ENCODE measurements at places on chromosomes 3 and 15.

- no peak for DNase-seq
Observed at GRCh38 chr3:150699068-150699639, 4.6 kb downstream of the ERICH6 start.

GRCh38 chr3:116037954-116038911 lies 407.1 kb downstream of the LSAMP start:
- no peak for DNase-seq

- DNase-seq, result no peak
Observed at GRCh38 chr15:90060797-90061196, 41.5 kb downstream of the IDH2 start.

DNA sequence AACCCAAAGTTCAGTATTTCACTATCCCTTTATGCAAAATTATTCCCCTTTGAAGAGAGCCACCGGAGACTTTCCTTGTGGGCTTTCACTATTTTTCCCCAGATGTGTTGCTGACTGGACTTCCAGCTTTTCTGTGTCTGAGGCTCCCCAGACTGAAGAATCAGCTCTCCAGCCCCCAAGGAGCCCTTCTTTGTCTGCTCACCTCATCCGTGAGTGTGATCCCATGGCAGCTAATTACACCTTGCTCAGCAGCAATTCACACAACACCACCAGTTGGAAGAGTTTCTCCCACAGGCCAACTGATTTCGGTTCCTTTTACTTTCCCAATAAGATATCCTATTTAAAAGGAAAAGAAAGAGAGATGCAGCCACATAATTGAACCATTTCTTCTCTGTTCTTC lies 249.5 kb upstream of the TRIM42 start:
- no peak for DNase-seq

GRCh38 chr3:177978946-177979345 lies 557.3 kb upstream of the KCNMB2 start:
- no peak for DNase-seq

DNA sequence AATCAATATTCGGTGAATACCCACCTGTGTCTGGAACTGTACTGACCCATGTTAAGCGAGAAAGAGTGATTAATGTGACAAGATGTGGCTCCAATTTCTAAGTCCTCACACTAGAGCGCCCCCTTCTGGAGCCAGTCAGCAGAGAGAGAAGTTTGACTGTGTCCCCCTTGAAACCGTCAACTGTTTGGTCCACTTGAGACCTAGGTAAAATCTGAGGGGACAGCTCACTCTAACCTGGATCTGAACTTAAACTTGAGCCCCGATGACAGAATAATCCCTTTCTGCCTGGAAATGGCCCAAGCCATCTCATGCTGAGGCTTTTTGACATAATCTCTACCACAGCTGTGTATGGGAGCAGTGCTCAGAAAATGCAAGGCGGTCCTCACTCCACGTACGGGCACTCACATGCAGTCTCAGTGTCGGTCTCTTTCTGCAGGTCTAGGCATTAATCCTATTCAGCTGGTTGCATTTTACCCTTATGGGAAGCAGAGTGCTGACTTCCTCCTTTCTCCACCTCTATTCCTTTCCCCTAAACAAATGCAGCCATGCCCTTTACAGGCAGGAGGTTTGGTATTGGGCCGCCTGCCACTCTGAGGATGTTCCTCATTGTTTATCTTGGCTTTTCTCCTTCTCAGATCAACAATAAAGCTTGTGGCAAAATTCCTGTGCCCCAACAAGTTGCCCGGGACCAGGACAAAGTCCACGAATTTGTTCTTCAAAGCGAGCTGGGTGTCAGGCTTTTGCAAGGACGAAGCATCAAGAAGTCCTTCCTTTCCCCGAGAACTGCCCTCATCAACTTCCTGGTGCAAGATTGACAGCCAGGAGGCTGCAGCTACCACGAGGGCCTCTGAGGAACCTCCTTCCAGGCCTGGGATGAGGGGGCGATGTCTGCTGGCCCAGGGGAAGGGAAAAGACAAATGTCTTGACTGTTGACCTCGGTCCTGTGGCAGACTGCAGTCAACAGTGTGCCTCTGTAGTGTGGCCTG lies 47.5 kb upstream of the LIMD1 start:
- peak; percentile 56 for DNase-seq

DNA sequence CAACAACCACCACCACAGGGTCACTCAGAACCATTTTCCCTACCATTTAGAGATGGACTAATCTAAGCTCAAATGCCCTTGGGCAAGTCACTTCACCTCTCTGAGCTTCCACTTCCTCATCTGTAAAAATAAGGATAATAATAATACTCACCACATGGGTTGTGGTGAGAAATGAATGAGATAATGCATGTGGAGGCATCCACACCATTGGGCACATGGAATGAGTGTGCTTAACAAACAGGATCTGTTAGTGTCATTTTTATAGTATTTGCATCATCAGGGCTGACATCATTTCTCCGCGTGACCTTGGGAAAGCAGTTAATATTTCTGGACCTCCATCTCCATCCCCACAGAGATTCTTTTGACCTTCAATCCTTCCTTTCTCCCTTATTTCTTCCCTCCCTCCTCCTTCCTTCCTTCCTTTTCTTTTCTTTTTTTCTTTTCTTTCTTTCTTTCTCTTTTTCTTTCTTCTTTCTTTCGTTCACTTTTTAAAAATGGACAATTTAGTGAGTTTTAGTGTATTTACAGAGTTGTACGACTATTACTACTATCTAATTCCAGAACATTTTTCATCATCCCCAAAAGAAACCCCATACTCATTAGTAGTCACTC lies 7.7 kb upstream of the RFT1 start:
- no peak for DNase-seq

- DNase-seq, result no peak
Observed at GRCh38 chr15:80419546-80419945, 15.4 kb downstream of the ARNT2 start.

GRCh38 chr3:149588909-149589308 lies 68.9 kb downstream of the WWTR1 start:
- DNase-seq, result no peak

GRCh38 chr3:19295208-19295607 lies 146.9 kb downstream of the KCNH8 start:
- DNase-seq, result no peak

DNA sequence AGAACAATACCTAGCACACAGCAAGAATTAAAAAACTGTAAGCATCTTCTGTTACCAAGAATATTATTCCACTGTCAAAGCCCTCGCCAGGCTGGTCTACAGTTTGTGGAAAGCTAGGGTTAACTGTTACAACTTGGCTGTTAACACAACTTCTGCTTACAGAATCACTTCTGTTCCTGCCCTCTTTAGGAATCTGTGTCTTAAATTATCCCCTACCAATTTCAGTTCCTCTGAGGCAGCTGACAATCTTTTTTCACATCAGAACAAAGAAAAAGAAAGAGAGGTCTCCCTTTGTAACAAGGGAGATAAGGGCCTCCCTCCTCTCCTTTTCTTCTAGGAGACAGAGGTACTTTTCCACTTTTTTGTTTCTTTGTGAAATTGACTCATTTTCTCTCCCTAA lies 188.9 kb downstream of the FMN1 start:
- no peak for DNase-seq

DNA sequence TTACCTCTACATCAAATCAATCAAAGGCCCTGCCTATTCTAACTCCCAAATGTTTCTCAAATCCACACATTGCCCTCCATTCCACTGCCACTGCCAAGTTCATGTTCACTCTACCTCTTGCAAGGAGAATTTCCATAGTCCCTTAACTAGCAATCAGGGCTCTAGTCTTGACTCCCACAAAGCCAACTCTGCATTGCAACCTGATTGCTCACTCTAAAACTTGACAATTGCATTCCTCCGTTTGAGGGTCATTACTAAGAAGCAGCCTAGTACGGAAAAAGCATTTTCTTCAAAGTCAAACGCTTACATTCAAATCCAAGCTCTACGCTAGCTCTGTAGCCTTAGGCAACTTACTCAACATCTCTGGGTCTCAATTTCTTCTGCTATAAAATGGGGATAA lies 1.2 kb downstream of the CPA3 start:
- DNase-seq, result no peak

- DNase-seq, result no peak
Observed at GRCh38 chr3:127195417-127195816, 2.5 kb downstream of the PRR23E start.

DNA sequence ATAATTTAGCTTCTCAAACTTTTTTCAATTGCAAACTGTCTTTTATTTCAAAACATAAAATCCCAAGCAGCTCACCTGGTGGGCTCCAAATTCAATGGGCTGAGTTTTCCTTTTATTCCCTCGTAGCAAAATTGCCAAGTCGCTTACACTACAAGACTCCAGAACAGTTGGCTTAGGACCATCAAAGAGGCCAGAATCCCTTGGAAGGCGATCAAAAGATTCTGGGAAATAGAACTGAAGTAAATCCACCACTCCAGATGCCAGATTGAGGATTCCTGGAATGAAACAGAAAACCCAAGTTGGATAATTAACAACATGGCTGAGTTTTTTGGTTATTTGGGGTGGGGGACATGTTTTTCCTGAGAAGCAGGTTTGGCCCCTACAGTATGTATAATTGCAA lies 87.7 kb upstream of the DCLK3 start:
- DNase-seq, result no peak

DNA sequence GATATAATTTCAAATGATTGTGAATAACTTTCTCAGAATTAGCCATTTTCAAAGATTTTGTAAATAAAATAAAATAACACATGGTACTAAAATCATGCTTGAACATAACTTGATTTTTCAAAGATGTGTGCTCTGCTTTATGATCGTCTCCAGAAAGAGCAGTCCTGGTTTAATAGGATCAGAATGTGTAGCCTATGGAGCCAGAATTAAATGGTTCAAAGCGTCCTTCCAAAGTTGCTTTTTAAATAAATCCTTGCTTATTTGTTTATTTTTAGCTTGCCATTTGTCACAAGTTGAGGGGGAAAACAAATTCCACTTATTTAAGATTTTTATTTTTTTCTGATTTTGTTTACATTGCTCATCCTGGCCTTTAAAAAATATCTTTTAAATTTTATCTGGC lies 123.7 kb upstream of the SPRED1 start:
- no peak for DNase-seq

- DNase-seq, result no peak
Observed at GRCh38 chr15:90008607-90009006, 7.5 kb downstream of the ZNF710 start.

- no peak for DNase-seq
Observed at GRCh38 chr3:110666495-110666894, 405.1 kb upstream of the NECTIN3 start.

DNA sequence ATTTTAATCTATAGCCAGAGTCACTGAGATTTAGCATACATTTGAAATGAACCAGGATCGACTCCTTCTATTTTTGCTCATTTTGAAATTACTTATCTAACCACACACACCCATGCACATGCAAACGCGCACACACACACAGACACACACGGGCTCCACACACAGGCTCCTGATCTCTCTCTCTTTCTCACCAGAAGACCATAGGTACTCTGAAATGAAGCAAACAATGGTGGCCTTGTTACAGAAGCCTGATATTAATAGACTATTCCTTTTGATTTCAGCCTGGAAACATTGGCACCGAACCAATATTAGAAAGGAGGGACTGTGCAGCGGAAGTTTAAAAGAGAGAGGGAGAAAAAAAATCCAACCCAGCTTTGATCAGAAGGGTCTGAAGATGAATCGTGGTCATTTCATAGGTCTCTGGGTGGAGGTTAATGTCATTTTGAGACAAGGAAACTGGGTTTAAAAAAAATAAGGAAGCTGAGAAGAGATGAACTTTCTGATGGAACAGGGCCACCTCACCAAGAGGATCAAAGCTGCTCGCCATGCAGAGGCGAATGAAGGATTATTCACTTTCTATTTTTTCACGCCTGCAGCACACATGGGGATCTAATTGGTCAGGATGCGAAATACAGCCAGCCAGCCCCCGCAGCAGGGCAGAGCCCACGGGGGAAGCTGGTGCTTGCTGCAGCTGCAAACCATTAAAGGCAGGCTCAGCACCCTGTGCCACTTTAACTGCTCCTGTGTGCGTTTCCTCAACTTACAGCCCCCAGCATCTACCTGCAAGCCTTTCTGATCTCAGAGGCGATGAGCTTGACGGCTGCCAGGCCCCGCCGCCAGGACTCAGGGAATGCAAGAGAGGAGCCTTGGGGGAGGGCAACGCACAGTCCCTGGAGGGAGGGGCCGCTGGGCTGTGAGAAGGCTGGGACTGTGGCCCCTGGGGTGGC lies 88.8 kb downstream of the HES1 start:
- no peak for DNase-seq

GRCh38 chr3:18100121-18100520 lies 325.0 kb downstream of the SATB1 start:
- no peak for DNase-seq

GRCh38 chr15:80822256-80822655 lies 43.1 kb downstream of the CEMIP start:
- no peak for DNase-seq

- no peak for DNase-seq
Observed at GRCh38 chr15:39429898-39430357, 151.0 kb upstream of the THBS1 start.

DNA sequence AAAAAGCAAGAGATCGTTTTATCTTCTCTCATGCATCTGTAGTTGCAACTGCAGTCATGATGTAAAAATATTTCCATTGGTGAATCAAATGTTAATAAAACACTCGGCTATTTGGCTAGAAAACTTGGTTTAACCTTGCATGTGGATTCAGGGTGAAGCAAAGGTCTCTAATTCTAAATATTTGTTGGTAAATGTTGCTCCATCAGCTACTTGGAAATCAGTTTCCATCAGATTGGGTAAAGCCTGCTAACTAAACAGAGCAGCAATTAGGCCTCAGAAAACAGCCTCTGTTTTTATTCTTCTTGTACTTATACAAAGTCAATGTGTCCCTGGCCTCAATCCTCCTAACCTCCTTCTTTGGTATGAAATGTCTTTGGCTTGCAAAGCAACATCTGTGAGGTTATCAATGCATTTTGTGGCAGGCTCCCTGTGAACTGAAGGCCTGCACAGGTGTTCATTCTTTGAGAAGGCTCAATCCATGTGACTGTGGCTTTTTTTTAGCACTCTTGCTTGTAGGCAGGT lies 312.3 kb downstream of the WDR72 start:
- DNase-seq, result no peak

DNA sequence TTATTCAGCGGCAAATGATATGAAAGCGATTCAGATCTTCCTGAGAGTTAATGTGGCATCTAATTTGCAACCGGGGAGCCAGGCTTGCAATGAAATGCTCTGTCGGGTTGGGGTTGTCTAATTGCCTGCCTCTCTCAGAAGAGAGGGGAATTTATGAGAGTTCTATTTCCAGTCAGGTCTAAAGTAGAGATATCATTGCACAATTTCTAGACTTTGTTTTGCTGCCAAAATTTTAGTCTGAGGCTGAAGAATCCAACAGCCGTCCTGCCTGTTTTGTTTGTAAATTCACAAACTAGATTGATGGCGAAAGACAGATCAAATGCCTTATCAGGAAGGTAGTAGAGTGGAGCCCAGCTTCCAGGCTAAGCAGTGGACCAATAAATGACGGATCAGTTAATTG lies 610 bp downstream of the LIPC start:
- DNase-seq, result no peak

GRCh38 chr3:13927295-13927694 lies 47.4 kb upstream of the WNT7A start:
- no peak for DNase-seq

GRCh38 chr15:78061963-78062427 lies 15.5 kb downstream of the TBC1D2B start:
- DNase-seq, result peak; percentile 61
